ENCODE measurements at places on chromosomes 6 and 20. TPM values are rescaled to one million over a fixed set of nuclear protein-coding genes. Genes with fewer than 3 reads are reported as not detected.

Gene SAMD5
- total RNA-seq, result 0.43 TPM

Gene CCM2L
- 0.68 TPM for total RNA-seq

Gene TOX2
- total RNA-seq, result 14.2 TPM

Gene SRMS
- total RNA-seq, result 0.12 TPM

Gene CENPB
- total RNA-seq, result 120 TPM

Gene GTF2H4
- 17.1 TPM for total RNA-seq

Gene BAG2
- total RNA-seq, result 7.6 TPM

Gene GDAP1L1
- not detected for total RNA-seq

Gene KCNK15
- 0.59 TPM for total RNA-seq

Measured in A549 treated with Hydrocortisone at 1 μM for 4 hours (cell line).